Thyroid gland (tissue), 4 donors: ENCODE measurements at places on chromosomes 5 and 9. TPM values are rescaled to one million over a fixed set of nuclear protein-coding genes. Genes with fewer than 3 reads are reported as not detected.

The SLC36A3 gene
- not detected for total RNA-seq

- DNase-seq, result no peak
Measured at GRCh38 chr5:102483736-102484135, 15.1 kb downstream of the SLCO6A1 start.

- DNase-seq, result no peak
Measured at GRCh38 chr5:150184990-150185912, 4.6 kb upstream of the SLC6A7 start.

GRCh38 chr5:121968910-121969607 lies 7.3 kb downstream of the SRFBP1 start:
- no peak for DNase-seq

DNA sequence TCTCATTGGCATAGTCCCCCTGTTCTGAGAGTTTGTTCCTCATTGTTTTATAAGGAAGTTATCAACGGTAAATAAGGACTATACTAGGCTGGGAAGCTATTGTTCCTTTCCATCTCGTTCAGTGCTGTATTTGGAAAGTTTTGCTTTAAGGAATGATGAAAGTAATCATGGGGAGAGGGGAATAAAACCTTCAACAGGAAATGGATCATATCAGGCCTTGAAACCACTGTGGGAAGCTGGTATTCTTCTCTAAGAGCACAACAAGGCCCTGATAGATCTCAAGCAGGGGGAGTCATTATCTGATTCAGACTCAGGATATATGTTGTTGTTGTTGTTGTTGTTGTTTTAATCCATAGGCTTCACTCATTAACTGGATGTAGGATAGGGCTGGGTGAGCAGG lies 474.5 kb downstream of the ENC1 start:
- DNase-seq, result no peak

The CCDC192 gene
- total RNA-seq, result not detected

DNA sequence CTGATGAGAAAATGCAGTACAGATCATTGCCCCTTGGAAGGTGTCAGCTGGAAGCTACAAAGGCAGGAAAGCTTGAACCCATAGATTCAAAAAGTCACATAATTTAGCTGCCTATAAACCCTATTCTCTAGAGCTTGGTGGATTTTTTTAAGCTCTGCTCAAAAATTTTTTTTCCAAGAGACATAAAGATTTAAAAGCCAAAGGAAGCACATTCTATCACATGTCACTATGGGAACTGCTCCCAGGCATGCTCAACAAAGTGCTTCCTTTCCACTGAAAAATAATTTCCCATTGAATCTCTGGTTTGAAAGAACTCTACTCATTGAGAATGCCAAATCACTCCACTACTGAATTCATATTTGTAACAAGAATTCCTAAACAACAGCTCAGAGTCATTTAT lies 419.8 kb downstream of the CETN3 start:
- DNase-seq, result no peak

- peak; percentile 95 for DNase-seq
Measured at GRCh38 chr5:112976432-112977309, at the start of gene DCP2. DCP2 (plus strand) TSS chr5:112976798; CDS start chr5:112976934, 136 bp downstream.

- no peak for DNase-seq
Measured at GRCh38 chr9:131657456-131657855, 82.4 kb downstream of the RAPGEF1 start.

- no peak for DNase-seq
Measured at GRCh38 chr9:81896070-81896469, 32.2 kb upstream of the SPATA31D4 start.

The SLC4A9 gene
- total RNA-seq, result 0.29 TPM

The ST8SIA4 gene
- 3.4 TPM for total RNA-seq

DNA sequence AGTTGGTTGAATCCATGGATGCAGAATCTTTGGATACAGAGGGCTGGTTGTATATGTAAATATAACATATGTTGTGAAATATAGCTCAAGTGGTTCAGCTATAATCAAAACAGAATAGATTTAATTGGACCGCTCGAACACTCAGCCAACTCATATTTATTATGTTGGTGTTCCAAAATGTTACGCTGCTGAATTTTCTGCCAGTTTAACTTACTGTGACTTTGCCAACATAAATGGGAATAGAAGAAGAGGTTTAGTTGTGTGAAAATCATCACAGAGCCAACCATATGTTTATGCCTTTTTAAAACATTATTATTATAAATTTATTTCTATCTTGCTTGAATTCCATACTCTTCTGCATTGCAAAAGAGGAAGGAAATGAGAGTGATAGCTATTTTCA lies 178.2 kb upstream of the FBXL7 start:
- no peak for DNase-seq

DNA sequence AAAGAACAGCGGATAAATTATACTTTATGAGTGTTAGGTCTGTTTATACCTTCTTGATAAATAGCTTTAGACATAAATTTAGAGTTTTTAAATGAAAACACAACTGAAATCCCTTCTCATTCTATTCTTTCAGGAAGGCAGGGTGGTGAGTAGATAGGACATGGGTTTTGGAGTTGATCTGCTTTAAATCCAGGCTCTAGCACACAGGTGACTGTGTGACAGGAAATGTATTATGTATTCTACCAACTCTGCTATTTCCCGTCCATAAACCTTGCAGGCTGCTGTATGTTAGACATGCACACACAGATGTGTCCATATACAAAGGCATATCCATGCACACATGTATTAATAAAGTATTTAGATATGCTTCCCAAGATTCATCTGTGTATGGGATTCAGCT lies 19.3 kb upstream of the CARTPT start:
- no peak for DNase-seq

The SUSD3 gene
- total RNA-seq, result 3.6 TPM

The BSPRY gene
- total RNA-seq, result 67.7 TPM

The LHX3 gene
- total RNA-seq, result not detected

The GLRA1 gene
- total RNA-seq, result not detected

GRCh38 chr5:37568893-37569292 lies 189.8 kb downstream of the WDR70 start:
- DNase-seq, result no peak

GRCh38 chr5:31581498-31582099 lies 49.5 kb downstream of the C5orf22 start:
- no peak for DNase-seq

DNA sequence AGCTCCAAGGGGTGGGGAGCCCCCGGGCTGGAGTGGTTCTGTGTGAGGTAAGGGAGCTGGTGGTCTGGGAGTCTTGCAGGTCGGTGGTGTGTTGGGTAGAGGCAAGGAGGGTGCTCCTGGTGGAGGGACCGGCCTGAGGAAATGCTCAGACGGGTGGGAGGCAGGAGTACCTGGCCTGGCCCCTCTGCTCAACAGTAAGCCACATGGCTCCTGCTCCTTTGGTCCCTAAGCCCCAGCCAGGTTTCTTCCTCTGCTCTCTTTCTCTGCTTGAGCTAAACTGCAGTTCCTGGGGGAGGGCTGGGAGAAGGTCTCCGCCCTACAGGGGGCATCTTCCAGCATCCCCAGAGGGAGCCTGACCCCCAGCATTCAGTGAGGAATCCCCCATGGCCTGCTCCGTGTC lies 17.2 kb downstream of the TSPAN17 start:
- no peak for DNase-seq

DNA sequence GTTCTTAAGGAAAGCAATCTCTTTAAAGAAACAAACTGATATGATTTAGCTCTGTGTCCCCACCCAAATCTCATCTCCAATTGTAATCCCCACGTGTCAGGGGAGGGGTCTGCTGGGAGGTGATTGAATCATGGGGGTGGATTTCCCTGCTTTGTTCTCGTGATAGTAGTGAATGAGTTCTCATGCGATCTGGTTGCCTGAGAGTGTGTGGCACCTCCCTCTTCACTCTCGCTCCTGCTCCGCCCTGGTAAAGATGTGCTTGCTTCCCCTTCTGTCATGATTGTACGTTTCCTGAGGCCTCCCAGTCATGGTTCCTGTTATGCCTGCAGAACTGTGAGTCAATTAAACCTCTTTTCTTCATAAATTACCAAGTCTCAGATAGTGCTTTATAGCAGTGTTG lies 412.7 kb upstream of the SMC2 start:
- no peak for DNase-seq

DNA sequence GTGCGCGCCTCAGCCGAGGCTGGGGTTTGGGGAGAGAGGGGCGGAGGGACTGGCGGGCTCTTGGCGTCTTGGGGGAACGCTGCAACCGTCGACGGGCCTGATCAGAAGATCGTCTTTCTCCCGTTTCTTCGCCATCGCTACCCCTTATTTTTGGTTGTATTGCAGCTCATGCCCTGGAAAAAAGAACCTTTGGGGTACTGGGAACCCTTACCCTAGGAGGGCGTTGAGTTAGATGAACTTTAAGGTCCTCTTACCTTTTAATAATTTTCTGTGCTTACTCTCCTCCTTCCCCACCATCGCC lies 719 bp downstream of the PAIP2 start:
- DNase-seq, result no peak

The CTXN3 gene
- not detected for total RNA-seq

DNA sequence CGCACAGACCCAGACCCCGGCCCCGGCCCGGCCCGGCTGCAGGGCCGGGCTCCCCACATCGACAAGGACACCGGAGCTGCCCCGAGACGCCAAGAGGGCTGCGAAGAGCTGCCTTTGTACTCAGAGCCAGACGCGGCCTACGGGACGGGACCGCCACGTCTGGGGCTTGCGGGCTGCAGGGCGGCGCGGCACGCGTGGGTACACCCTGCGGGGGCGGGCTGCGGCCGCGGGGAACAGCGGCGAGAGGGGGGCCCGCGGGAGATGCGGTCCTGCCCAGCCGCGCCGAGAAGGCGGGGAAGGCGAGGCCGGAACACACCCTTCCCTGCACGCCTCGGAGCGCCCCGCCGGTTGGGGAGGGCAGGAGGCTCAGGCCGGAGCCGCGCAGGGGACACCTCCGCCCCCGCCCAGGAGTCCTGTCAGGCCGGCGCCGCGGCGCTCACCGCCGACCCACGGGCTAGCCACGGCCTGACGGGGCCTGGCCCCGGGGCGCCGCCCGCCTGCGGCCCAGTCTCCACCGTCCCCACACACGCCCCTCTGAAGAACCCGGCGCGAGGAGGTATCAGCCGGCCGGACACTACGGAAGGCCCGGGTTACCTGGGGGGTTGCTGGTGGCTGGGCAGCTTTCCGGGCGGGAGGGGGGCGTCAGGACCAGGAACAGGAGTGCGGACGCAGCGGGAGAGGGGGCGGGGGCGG lies 478 bp downstream of the RAB14 start:
- DNase-seq, result peak; percentile 57

- no peak for DNase-seq
Measured at GRCh38 chr5:61651195-61651594, 319.1 kb downstream of the ZSWIM6 start.

DNA sequence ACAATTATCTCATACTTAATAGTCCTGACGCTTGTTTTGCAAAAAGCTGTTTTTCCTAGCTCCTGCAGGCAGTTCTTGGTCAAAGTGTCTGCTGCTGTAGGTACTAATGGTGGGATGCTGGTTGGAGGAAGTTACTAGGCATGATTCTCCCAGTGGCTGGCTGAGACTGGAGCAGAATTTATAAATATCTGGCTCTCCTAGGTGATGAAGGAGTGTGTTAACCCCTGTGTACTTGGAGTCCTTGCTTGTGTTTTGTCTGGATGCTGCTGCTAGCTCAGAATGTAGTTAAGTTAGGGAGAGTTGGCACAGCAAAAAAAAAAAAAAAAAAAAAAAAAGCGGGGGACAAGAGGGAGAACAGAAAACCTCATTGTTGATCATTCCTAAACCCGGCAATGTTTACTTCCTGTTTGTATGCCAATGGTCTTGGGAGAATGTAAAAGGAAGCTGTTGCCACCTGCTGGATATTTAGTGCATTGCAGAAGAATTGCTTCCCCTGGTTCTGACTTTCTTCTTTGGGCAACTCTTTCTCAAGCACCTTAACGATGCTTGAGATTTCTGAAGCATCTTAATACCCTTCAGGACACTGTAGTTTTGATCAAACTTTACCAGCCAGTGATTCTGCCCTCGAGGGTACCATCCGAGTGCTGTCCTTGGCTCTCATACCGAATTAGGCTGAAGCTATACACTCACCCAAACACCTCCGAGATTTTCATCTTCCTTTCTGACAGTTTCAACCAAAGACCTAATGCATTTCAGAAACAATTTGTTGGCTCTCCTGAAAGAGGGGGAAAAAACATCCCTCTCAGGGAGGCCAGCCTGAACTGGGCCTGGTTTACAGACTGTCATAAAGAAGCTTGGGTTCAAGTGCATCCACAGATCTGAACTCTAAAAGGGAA lies 71.7 kb upstream of the WWC1 start:
- DNase-seq, result peak; percentile 52

The IL17B gene
- 1.7 TPM for total RNA-seq

DNA sequence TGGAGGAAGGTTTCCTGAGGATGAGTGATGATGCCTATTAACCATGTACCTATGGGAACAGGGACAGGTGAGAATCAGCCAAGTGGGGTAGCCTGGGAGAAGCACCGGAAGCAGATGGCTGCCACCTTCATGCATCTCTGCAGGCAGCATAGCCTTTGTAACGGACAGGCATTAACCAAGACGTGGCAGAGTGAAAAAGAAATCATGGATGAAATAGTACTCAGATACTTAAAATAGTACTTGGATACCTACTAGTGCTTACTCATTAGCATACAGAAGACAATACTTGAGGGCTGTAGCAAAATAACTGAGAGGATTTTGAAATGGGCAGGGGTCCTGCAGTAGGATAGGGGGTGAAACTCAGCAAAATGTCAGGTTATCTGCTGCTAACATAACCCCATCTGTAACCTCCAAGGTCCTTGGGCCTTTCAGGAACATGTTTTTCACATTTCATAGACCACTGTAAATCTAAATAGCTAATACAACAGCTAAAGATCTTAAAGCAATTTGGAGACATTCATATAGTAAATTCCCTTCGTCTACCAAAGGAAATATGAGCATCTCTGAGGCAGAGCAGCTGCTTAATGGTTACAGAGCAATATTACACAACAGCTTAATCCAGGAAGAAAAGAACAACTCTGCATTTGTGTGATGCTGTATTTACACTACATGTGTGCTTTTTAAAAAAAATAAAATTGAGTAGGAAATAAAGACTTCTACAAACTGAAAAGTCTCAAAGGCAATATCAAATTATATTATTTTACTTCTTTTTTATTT lies 154.3 kb downstream of the NFIB start:
- DNase-seq, result no peak

GRCh38 chr5:171023508-171023907 lies 161.7 kb downstream of the RANBP17 start:
- no peak for DNase-seq

GRCh38 chr5:39178171-39178570 lies 41.2 kb downstream of the FYB1 start:
- DNase-seq, result no peak

GRCh38 chr5:151318850-151319732 lies 15.5 kb upstream of the SLC36A3 start:
- peak; percentile 63 for DNase-seq

- no peak for DNase-seq
Measured at GRCh38 chr5:150075806-150076205, 10.5 kb downstream of the CSF1R start.

DNA sequence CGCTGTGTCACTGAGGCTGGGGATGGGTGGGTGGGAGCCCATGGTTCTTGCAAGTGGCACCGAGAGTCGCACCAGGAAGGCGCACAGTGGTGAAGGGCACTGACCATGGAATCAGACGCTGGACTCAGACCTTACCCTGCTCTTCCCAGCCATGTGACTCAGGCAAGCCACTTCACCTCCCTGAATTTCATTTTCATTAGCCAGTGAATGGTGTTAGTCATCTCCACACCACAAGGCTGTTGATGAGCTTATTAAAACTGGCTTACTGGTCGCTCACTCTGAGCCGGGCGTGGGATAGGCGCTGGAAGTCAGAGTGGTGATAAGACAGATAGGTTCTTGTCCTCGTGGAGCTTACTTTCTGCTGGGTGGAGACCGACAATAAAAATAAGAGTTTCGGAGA lies 25.1 kb downstream of the FGF18 start:
- no peak for DNase-seq

GRCh38 chr9:127919253-127919815 lies 2.5 kb upstream of the ST6GALNAC4 start:
- peak; percentile 70 for DNase-seq

- DNase-seq, result no peak
Measured at GRCh38 chr9:18623221-18624079, 149.5 kb downstream of the ADAMTSL1 start.

The SMIM3 gene
- 22.5 TPM for total RNA-seq
